ENCODE measurements at places on chromosomes 2 and 18.

DNA sequence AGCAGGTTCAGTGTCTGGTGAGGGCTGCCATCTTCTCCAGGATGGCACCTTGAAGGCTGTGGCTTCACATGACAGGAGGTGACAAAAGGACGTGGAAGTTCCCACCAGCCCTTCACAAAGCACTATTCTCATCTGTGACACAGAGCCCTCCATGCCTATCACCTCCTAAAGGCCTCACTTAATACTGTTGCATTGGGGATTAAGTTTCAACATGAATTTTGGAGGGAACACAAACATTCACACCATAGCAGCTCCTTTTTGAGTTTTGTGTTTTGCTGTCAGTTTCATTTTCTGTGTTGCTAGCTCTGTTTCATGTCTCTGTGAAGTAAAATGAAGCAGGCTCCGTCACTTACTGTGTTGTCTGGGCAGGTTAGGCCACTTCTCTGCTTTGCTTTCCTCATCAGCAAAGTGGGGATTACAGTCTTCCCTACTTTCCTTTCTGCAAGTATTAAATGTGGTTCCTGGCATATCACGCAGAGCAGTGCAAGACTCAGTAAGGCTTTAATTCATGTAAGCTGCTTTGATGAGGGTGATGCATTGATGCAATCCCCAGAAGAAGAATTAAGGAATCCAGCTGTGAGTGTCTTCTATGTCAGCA, 31.6 kb downstream of the LIMS1 start:
- DNase-seq = no peak

DNA sequence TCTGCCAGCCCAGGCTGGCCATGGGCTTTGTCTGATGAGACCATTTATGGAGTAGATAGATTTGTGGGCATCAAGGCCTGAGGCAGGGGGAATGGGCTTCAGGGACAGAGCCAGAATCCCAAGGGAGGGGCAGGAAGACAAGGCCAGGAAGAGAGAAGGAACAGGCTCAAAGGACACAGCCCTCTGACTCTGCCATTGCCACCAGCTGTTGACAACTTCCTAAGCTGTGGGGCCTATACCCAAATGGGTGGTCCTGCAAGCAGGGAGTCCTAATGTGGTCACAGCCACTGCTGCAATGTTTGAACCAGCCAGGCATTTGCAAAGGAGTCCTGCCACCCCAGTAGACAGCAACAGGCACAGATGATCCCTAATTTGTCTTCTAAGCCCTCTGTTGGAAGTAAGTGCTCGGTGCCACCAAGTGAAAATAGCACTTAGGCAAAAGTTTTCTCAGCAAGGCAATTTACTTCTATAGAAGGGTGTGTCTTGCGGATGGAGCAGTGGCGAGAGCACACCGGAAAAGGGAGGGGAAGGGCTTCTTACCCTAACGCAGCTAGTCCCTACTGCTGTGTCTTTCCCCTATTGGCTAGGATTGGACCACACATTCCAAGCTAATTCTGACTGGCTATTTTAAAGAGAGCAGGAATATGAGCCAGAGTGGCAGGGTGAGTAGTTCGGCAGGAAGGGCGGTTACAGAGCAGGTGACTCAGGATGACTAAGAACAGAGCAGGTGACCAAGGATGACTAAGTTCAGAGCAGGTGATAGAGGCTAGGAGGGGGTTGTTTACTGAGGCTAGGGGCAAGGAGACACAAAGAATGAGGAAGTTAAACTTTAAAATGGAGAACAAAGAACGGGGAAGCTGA, 47.2 kb downstream of the C1QL2 start:
- DNase-seq = no peak

DNA sequence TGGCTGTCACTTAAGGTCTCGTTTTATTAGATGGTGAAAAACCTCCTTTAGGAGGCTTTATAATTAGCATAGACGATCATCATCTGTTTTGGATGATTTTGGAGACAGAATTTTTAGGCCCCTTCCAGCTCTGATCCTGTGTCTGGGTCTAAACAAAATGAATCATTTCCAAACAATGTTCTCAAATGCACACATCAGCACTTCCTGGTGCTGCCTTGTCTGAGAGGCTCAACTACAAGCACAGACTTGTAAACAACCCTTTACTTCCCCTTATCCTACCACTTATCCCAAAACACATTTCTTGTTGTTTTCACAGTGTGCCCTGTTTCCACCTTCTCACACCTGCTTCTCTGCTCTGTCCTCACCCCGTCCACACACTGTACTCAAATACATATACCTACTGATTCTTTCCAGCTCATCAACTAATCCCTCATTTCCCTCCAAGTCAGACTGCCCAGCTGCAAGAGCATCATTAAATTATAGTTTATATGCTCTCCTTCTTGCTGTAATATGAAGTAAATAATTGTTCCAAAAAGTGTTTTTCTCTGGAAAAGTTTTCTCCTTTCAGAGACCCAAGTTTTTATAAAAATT, 71.2 kb upstream of the COL3A1 start:
- DNase-seq = no peak

DNA sequence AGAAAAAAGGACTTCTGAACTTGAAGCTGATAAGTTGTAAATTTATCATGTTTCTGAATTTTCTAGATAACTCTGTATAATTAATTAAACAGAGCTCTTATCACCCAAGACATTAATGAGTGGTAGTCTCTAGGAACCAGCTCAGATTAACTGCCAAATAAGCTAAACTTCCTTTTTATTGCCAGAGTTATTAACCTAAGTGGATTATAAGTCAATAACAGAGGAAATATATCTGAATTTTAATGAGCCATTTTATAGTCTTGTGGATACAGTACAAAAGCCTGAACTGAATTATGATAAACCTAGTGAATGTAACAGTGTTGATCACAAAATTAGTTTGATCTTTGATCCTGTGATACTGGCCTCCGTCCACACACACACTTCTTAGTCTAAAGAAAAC, 111.5 kb downstream of the COMMD1 start:
- no peak for DNase-seq

DNA sequence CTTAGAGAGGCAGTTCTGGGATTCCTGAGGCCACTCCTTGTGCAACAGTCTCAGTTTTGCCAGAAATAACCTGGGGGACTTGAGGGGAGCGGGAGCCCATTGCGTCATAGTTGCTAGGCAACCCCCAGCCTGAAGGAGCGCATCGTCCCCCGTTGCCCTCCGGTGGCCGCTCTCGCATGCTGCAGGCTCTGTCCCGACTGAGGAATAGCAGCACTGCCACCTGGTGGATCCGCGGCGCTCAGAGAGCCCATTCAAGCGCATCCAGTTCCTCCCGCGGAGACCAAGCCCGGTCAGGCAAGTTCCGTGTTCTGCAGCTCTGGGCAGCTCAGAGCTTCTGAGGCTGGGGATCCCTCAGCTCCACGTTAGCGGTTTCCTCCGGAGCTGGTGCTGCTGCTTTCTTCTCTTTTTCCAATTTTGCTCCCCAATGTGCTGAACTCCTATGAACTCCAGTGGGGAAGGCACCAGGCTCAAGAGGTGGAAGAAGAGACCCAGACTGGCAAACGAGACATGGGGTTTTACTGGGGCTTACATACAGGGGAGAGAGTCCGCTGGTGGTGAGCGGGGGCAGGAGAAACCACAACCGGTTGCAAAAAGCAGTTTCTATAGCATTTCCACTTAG, 15.1 kb downstream of the SLC4A3 start:
- peak; percentile 99 for DNase-seq

DNA sequence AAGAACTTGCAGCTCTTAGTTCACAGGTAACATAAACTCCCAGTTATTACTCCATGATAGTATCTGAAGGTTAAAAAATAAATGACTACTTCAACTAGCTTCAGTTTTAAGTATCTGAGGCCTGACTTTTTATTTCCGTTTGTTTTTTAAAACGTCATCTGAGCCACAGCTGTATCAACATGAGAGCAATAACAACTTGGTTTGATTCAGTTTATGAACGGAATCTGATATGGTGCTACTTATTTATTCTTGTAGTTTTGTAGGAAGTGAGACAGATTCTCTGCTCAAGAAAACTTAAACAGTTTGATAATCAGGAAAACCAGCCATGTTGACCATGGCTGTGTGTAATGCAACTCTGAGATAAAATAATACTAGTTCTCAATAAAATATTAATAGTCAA, 34.9 kb downstream of the NAB1 start:
- DNase-seq = no peak

- no peak for DNase-seq
Observed at GRCh38 chr2:127121776-127122176, 14.8 kb upstream of the BIN1 start.

- DNase-seq = no peak
Observed at GRCh38 chr2:96330407-96330806, 5.2 kb upstream of the NCAPH start.

GRCh38 chr2:136136931-136137330, 19.0 kb upstream of the CXCR4 start:
- DNase-seq = no peak
